ENCODE measurements at places on chromosomes 2 and 18.
A peak's percentile ranks its signal among the peaks of the same experiment; 100 is the strongest.

- DNase-seq, result no peak
Measured at GRCh38 chr2:174610243-174610995, 12.8 kb upstream of the WIPF1 start.

GRCh38 chr2:217206907-217207698, 347.2 kb upstream of the TNP1 start:
- DNase-seq, result no peak

DNA sequence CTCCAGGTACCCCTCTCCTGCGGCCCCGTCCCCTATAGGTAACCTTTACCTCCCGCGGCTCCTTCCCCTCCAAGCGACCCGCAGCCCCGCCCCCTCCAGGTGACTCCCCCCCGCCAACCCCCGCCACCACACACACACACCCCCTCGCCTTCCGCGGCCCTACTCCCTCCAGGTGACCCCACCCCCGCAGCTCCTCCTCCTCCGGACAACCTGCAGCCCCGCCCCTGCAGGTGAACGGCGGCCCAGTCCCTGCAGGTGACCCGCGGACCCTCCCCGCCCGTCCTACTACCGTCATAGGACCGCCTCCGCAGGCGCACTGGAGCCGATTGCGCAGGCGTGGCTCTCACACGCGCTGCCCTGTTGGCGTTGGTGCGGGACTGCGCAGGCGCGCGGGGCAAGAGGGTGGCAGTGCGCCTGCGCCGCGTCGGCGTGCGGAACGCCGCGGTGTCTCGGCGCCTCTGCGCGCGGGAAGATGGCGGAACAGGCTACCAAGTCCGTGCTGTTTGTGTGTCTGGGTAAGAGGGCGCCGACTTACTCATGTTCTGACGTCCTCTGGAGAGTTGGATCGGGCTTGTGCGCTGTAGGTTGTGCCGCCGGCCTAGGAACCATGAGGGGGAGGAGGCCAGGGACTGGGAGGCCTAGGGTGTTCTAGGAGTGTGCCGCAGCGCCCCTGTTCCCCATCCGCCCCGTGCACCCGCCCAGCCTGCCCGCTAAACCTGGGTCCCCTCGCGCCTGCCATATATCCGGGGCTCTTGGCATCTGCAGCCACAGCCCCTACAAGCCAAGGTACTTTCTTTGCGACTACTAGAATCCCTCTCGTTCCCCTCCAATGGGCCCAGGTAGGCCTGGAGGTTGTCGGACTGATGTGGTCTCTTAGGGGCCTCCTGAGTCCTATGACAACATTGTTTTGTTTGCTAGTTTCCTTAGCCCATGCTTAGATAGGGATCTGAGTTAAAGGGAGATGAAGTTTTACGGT, at the start of gene ACP1:
Gene ACP1, plus strand, starts transcription at position 455 of the 976 bp plus-strand sequence. Its CDS starts 18 bp downstream, at position 473.
- DNase-seq, result peak; percentile 92

- DNase-seq, result no peak
Measured at GRCh38 chr2:8314063-8314462, 367.8 kb upstream of the ID2 start.

DNA sequence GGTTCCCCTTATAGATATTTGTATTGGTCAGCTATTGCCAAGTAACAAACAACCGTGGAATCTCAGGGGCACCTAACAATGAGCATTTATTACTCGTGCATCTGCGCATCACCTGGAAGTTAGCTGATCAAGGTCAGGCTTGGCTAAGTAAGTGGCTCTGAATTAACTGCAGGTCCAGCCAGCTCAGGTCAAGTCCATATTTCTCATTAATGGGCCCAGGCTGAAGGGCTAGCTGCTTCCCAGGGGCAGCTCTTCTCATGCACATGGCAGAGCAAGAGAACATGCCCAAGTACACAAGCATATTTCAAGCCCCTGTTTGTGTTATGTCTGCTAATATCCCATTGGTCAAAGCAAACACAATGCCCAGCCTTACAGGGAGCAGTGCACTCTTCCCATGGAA, 7.8 kb upstream of the DGUOK start:
- DNase-seq, result no peak

- DNase-seq, result no peak
Measured at GRCh38 chr2:30626397-30626796, 179.4 kb downstream of the LCLAT1 start.

DNA sequence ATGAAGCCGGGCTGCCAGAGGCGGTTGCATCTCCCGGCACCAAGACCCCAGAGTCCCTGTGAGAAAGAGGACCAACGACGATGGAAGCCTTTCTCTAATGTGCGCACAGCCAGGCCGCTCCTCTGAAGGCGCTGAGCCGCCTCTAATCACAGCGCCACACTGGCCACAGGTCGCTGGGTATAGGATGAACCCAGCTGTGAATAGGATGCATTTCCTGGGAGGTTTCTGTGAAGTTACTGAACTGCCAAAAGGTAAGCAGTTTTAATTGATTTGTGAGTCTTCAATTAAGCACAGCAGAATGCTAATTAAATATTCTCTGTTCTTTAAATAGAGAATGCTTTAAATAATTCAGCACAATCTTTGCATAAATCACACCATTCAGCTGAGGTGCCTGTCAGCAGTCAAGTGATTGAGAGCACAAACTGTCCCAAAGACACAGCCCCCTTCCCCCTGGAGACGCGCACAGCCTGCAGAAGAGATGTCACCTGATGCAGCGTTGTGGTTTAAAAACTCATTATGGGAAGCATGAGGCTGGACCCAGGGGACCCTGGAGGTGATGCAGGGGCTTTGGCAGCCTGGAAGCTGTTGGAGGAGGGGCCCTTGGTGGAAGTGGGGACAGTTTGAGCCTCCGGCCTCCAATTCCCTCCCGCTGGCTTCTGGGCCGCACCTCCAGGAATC, 98.1 kb downstream of the RTP5 start:
- DNase-seq, result no peak

DNA sequence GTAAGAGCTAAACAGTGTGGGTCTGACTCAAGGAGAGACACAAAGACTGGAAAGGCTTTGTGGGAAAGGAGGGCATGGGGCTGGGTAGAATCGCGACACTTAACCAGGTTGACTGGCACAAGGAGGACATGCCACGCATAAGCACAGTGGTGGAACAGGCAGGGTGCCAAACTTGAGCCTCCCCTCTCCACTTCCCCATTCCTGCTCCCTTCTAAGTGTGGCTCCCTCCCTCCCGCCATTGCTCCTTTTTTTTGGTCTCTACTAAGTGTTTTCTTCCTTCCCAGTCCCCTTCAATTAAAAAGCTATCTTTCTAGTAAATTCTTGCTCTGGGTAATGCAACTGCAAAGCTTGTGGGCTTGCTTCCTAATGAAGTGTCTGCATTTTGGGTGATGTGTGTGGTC, 40.3 kb upstream of the ZFP36L2 start:
- no peak for DNase-seq

DNA sequence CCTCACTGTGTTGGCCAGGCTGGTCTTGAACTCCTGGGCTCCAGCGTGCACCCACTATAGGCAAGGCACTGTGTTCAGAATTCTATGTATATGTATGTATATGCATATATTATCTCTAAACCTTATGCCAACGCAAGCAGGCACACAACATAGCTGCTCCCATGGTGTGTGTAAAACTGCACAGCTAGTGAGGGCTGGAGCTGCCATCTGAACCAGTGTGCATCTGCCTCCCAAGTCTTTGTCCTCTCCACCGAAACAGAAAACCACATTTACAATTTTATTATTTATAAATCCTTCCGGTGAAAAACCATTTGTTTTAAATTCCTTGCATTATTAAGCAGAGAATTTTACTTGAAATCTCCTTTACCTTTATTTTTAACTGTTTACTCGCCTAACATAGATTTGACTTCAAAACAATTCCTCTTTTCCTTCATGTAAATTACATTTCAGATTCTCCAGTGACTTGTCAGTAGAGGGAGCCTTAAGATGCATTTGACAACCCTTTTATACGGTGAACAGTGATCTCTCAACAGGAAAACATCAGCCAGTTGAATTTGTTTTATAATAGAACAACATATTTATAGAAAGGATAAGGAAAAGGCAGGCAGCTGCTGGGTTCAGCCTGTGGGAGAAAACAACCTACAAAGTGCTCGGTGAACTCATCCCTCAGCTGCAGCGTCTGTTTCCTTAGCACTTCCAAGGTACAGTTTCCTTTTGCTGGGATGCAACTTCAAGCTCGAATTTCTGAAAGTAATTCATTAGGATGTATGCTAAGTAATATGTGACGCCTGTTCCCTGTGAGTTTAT, 101.2 kb downstream of the MYT1L start:
- peak; percentile 3 for DNase-seq

Measured in renal cortex interstitium (tissue), 15 donors.